M059J (cell line): ENCODE measurements at places on chromosomes 5 and 9.

- peak; percentile 88 for DNase-seq
These were observed 950.6 kb upstream of the NUDT12 start for GRCh38 chr5:104513121-104513602.

DNA sequence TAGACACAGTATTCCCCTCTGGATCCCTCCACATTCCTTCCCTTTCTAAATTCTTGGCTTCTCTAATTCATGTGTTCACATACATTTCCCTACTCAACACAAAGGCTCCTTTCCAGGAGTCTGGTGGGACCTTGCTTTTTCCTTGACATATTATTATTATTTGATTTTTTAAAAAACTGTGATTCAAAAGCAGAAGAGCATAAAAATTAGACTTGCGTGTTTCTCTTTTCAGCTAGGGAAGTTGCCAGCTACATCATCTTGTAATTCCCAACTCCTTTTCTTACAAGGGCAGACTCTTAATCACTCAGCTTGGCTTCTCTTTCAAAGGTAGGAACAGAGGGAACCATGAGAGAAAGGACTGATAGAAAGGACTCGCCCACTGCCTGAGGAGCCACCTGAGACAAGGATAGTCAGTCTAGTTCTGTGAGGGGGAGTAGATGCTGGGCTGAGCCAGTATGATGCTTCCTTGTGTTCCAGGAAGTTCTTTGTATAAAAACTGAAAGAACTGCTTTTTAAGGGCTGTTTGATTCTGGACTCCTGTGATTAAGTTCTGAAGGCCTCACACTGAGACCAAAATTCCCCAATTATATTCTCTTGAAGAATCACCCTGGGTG is 51.0 kb upstream of the DPYSL3 start:
- DNase-seq: no peak

GRCh38 chr9:33172256-33173238 is 5.4 kb upstream of the B4GALT1 start:
- peak; percentile 48 for DNase-seq

- peak; percentile 55 for DNase-seq
These were observed 97.8 kb downstream of the MPDZ start for GRCh38 chr9:13181652-13182051.
